NCI-H187 (cell line): ENCODE measurements at places on chromosomes 3 and 15.
A peak's percentile ranks its signal among the peaks of the same experiment; 100 is the strongest.

DNA sequence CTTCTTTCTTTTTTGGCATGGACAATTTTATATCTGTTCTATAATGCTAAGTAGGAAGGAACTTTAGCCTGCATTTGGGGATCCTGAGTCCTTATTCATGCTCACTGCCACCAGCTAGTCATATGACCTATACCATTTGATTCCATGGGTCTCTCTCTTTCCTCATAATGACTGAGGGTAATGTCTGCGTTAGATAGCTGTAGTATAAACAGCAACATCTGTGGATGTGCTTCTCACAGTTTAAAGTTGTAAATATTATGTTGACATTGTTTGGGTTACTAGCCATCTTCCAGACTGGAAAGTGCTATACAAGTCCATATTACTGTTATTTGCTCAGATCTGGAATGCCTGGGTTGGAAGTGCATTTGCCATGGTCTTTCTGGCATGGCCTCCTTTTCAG is 274.9 kb upstream of the SEMA6D start:
- DNase-seq: no peak

- no peak for DNase-seq
These were observed 496.0 kb upstream of the THBS1 start for GRCh38 chr15:39084674-39085530.

GRCh38 chr3:25479727-25480010 is 51.6 kb downstream of the RARB start:
- no peak for DNase-seq

DNA sequence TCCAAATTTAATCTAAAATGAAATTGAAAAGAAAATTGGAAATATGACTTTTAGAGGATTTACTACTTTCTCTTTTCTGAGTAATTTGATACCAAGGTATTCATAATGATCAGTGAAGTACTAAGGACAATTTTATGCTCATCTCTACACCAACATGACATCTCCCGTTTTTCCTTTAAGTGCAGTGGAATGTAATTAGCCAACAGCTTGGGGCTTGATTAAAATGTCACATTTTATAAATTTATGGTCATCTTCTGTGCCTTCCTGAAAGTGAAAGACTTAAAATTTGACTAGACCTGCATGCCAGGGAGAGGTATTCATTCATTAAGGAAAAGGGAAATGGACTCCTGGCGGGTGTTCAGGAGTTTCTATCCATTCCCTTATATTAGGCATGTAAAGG is 228.2 kb upstream of the CNTN3 start:
- DNase-seq: no peak

GRCh38 chr15:80694611-80695098 is 455 bp upstream of the ABHD17C start:
- no peak for DNase-seq

DNA sequence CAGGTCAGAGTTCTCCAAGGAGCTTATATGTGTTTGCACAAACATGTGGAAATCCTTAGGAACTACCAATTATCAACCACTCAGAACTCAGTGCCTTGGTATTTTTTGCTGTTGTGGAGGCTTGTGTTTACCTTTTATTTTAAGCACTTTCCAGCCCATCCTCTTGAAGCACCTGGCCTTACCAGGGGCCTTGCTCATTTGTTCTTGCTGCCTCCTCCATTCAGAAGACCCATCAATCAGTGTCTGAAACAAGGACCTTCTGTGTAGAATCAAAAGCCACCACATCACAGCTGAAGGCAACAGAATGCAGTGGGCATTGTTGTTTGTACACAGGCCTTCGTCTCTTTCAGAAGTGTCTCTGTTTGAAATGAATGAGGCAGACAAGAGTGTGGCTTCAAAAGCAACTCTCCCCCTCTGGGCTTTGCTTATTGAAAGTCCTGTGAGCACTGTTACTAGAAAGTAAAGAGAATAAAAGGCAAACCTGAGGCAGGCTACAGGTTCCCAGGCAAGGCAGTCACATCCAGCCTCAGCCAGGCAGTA is 24.5 kb upstream of the LIPC start:
- DNase-seq: peak; percentile 23

- DNase-seq: peak; percentile 34
These were observed 57.5 kb upstream of the PRR23E start for GRCh38 chr3:127135241-127136023.

GRCh38 chr15:42984493-42985034 is 64.0 kb upstream of the TTBK2 start:
- no peak for DNase-seq
